CD8-positive, alpha-beta T cell (primary cell): ENCODE measurements at places on chromosomes 1 and 21.

DNA sequence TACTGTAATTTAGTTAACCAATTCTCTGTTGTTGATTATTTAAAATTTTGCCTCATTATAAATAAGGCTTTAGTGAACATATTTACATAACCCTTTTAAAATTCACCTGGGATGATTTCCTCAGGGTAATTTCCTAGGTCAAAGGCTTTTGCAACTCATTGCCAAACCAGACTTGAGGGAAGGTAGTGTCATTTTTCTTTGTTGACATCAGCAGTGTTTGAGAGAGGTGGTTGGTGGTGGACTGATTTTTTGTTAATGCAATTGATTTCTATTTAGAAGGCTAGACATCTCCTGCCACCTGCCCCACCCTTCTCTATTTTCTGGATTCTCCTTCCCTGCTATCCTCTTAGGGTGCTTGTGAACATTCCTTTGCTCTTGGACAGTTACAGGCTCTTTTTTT lies 116.8 kb downstream of the HHAT start:
- DNase-seq = no peak

DNA sequence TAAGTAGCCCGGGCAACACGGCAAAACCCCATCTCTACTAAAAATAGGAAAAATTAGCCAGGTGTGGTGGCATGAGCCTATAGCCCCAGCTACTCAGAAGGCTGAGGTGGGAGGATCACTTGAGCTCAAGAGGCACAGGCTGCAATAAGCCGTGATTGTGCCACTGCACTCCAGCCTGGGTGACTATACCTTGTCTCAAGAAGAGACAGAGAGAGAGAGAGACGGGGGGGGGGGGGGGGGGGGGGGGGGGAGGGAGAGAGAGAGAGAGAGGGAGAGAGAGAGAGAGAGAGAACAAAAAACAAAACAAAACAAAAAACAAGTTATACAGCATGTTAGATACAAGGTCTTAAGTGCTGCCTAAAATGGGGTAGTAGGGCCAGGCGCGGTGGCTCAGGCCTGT lies 77.8 kb upstream of the ZNF281 start:
- DNase-seq = no peak

DNA sequence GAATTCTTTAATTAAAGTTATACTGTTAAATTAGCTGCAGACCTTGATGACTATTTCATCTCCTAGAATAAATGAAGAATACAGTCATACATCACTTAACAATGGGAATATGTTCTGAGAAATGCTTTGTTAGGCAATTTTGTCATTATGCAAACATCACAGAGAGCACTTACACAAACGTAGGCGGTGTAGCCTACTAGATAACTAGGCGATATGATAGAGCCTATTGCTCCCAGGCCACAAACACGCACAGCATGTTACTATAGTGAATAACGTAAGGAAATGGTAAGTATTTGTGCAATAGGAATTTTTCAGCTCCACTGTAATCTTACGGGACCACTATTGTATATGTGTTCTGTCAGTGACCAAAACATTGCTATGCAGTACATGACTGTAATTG lies 37.6 kb upstream of the DESI2 start:
- no peak for DNase-seq

DNA sequence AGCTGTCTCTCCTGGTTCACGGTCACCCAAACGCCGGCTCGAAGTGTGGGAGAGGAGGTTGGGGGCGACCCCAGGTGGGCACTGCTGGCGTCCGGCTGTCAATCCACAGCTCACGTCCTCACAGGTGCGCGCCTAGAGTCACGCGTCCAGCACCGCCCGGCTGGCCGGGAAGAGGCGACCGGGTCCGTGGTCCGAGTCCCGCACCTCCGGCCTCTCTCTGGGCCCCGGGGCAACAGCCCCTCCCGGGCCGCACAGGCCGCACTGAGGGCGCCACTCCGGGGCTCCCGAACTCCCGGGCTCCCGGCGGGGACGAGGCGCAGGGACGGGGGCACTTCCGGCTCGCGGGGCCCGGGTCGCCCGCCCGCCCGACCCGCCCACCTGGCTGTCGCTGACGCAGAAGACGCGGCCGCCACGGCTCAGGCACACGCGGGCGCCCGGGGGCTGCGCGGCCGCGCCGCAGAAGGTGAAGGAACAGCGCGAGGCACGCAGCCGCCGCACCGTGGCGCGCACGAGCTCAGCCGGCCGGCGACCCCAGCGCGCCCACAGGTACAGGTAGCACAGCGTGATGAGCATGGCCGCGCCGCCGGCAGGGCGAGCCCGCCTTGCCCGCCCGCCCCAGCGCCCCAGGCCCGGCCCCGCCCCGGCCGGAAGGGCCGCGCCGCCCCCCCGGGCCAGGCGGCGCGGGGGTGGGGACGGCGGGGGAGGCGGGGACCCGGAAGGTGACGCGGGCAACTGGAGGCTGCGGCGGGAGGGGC lies at the start of gene HLCS:
TSS of gene HLCS (minus strand) at position 604 of the 755 bp plus-strand sequence. CDS start at position 573, 31 bp downstream.
- peak; percentile 66 for DNase-seq

- no peak for DNase-seq
Observed at GRCh38 chr1:159121526-159121925, 45.0 kb upstream of the AIM2 start.

GRCh38 chr1:39046613-39047210 lies 20.6 kb downstream of the NDUFS5 start:
- no peak for DNase-seq

DNA sequence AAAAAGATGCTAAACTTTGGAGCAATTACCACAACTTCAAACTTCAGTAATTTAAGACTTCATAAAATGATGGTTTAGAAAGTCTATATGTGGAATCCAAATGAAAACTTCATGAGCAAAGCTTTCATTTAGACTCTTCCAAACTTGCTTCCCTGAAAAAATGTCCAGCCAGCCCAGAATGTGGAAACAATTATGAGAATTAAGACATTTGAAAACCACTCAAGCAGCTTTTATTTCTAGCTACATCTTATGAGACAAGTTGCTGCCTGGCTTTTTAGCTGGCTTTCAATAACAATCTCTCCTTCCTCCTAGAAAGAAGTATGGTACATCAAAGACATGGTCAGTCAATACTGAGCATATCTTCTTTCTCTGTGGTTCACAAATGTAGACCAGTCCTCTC lies 21.8 kb downstream of the LPAR3 start:
- DNase-seq = no peak

GRCh38 chr1:198986442-198986841 lies 347.6 kb downstream of the PTPRC start:
- DNase-seq = no peak

DNA sequence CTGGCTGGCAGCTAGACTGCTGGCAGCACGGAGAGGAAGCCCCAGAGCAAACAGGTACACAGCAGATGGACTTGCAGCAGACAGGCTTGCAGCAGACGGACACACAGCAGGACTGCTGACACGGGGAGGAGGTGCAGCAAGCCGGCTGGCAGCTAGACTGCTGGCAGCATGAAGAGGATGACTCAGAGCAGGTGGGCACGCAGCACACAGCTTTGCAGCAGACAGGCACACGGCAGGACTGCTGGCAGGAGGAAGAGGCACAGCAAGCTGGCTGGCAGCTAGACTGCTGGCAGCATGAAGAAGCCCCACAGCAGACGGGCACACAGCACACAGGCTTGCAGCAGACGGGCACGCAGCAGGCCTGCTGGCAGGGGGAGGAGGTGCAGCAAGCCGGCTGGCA lies 498 bp downstream of the KRTAP10-2 start:
- DNase-seq = peak; percentile 21

DNA sequence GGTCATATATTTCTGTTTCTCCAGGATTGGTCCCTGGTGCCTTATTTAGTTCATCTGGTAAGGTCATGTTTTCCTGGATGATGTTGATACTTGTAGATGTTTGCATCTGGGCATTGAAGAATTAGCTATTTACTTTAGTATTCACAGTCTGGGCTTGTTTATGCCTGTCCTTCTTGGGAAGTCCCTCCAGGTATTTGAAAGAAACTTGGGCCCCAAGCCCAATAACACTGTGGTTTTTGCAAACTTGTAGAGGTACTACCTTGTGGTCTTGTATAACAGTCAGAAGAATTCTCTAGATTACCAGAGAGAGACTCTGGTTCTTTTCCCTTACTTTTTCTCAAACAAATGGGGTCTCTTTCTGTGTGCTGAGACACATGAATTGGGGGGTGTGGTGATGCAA lies 251.4 kb upstream of the B3GALT2 start:
- no peak for DNase-seq

GRCh38 chr1:47399138-47399845 lies 16.8 kb upstream of the FOXE3 start:
- DNase-seq = no peak

DNA sequence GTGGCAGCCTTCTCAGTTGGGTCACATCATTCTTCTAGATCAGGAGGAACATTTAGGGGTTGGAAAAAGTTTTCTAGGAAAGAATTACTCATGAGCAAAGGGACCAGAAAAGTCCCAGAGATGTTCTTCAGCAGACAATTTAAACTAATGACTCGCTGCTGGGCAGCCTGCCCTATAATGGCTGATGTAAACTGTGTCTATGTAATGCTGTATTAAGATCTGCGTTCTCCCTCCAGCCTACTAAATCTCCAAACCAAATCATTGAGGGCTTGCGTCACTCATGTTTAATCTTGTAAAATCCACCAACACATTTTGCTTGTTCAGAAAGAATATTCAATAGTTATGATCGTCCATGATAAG lies 92.1 kb downstream of the LRRC8C start:
- DNase-seq = no peak

DNA sequence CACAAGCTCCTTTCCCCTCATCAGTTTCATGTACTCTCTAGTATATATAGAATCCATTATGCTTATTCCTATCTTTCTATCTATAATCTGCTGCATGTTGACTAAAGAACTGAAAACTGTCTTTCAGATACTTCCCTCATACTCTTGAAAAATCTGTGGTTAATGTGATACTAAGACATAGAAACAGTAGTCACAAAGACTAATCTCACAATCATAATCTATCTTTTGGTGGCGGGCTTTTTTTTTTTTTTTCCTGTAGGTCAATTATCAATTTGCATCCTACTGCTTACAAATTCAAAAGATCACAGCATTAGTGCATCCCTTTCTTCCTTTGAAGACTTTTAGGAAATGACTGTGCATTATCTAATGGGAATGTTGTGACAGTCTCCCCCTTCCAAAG lies 4.7 kb downstream of the UBR4 start:
- no peak for DNase-seq

GRCh38 chr21:29443411-29444010 lies 144.8 kb downstream of the BACH1 start:
- DNase-seq = no peak

- DNase-seq = no peak
Observed at GRCh38 chr21:26920055-26920454, 46.8 kb downstream of the ADAMTS5 start.

GRCh38 chr21:42336054-42336453 lies 14.7 kb downstream of the TFF2 start:
- peak; percentile 32 for DNase-seq

- DNase-seq = no peak
Observed at GRCh38 chr1:20317471-20317870, 26.8 kb downstream of the VWA5B1 start.

GRCh38 chr1:2082064-2082463 lies 31.9 kb downstream of the PRKCZ start:
- DNase-seq = no peak

DNA sequence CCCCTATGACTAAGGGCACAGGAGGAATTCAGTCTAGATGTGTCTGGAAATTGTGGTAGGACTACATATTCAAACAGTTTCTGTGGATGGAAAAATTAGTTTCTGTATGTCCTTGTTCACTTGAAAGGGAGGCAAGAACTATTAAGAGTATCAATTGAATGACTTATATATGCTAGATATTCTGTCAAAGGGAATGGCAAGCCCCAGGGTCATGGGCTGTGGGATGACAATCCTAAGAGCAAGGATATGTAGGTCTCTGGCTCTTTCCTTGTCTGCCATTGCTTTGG lies 383.5 kb upstream of the B3GALT2 start:
- DNase-seq = no peak

- no peak for DNase-seq
Observed at GRCh38 chr1:212975111-212975918, 25.0 kb downstream of the VASH2 start.

GRCh38 chr21:30014886-30015285 lies 75.1 kb upstream of the GRIK1 start:
- DNase-seq = no peak

DNA sequence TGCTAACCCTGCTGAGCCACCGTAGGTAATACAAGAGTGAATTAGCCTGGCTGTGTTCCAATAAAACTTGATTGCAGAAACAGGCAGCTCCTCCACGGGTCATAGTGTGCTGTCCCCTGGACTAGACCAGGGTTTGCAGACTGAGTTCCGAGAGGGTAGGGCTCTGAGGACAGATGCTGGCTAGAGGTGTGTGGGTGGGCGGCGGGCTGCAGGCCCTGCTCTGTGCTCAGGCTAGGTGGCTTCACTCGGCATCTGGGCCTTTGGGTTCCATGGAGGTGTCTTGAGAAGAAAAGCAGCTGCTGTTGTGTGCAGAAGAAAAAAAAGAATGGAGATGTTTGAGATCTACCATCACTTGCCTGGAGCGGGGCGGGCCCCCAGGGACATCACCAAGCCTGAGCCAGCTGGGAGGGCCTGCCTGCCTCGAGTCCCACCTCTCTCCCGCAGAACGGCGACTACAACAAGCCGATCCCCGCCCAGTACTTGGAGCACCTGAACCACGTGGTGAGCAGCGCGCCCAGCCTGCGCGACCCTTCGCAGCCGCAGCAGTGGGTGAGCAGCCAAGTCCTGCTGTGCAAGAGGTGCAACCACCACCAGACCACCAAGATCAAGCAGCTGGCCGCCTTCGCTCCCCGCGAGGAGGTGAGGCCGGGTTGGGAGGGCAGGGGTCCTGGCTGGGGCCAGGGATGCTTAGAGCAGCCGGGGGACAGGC lies 7.9 kb downstream of the TMEM201 start:
- no peak for DNase-seq

GRCh38 chr1:165207853-165208515 lies 148.5 kb downstream of the LMX1A start:
- no peak for DNase-seq

DNA sequence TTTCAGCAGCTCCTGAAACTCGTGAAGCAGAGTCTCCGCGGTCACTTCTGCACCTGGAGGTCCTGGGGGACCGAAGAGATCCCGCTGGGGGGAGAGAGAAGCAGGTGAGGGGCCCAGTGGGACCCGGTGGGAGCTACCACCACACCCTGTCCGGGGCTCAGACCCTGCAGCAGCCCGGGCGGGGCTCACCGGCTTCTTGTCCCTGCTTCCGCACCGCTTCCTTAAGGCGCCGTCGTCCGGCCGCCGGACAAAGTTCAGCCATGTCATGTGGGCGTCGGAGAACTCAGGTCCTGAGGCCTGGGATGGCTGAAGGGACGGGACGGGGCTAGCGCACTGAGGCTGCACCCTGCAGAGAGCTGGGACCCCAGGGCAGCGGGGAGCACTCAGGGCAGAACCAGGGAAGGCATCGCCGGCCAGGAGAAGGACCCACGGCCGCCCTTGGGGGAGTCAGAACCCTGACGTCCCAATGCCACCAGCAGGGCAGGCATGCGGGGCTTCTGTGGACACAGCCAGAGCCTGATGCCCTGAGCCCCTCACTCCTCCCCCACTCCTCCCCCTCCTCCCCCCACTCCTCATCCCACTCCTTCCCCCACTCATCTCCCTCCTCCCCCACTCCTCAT lies 2.2 kb downstream of the C1QTNF12 start:
- no peak for DNase-seq

DNA sequence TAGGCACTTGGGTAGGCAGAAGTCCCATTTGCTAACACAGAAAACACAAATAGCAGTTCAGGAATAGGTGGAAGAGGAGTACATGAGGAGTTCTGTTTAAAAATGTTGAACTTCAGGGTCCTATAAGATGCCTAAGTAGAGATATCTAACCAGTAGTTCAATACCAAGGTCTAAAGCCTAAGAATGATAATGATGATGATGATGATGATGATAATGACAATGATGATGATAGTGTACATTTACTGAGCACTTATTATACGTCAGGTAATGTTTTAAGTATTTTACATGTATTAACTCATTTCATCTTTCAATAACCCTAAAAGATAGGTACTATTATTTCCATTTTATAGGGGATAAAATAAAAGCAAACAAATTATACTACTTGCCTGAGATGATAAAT lies 50.1 kb downstream of the GDAP2 start:
- no peak for DNase-seq
